Small intestine (tissue), 16 donors: ENCODE measurements at places on chromosomes 1 and 21. TPM values are rescaled to one million over a fixed set of nuclear protein-coding genes. Genes with fewer than 3 reads are reported as not detected.

DNA sequence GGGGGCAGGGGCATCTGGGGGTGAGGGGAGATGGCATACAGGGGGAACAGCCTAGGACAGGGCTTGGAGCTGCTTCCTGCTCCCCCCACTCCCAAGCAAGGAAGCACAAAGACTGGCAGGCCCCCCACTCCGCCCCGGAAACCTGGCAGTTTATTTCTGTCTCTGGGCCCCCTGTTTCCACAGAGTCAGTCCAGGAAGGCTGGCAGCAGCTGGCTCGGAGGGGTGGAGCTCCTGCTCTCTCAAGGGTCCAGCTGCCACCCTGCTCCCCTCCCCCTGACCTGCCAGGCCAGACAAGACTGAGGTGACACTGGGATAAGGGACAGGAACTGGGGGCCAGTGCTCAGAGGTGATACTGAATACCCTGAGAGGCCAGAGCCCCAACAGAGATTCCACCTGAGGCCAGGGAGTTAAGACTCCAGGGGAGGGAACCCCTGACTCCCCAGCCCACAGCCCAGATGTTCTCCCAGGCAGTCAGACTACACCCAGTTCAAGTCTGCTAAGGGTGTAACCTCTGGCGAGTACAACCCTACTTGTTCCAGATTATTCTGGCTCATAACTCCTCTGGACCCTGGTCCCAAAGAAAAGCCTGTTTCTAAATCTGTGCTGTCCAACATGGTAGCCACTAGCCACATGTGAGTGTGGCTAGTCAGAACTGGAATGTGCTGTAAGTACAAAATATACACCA, 26.3 kb downstream of the AHDC1 start:
- no peak for DNase-seq

DNA sequence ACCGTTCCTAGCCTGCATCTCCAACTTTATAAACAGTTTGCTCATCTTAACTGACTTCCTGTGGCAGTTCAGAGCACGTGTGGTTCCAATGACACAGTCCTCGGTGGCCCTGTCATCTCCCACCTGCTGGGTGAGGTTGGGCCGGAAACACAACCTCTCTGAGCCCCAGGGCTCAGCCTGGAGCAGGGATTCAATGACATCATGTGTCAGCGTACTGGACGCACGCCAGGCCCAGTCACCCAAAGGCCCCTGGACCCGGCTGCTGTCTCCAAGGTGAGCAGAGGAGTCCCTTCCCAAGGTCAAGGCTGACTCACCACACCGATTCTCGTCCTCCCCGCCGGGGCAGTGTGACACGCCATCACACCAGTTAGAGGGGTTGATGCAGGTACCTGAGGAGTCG, 19.9 kb downstream of the TMPRSS2 start:
- no peak for DNase-seq

GRCh38 chr1:226604560-226605317, 56.2 kb downstream of the STUM start:
- no peak for DNase-seq

DNA sequence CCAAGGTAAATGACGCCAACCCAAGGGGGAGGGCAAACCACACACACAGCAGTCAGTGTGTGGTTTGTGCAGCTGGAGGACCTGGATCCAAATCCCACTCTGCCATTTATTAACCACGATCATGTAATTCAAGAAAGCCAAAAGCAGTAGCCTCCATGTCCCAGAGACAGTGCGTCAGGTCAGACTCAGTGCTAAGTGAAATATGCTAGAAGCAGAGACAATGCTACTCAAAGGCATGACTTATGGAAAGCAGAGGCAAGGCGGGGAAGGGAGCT, 13.6 kb downstream of the TTC39A start:
- DNase-seq: no peak

DNA sequence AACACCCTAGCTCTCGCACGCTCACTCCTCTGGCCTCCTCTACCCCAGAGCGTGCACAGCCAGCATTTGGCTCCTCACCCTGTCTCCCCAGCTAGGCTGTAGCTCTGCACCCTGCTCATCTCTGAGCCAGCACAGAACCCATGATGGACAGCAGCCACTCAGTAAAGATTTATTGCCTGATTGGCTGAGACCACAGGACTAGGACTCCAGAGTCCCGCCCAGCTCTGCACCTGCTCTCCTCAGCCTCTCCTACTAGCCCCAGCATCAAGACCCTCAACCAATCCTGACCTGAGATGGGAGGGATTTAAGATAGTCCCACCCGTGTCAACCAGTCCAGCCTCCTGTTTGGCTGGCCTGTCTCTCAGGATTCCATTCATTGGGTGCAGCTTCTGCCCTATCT, 9.3 kb downstream of the C1QB start:
- peak; percentile 29 for DNase-seq

GRCh38 chr1:110087812-110088738, 17.6 kb upstream of the ALX3 start:
- DNase-seq: peak; percentile 70

DNA sequence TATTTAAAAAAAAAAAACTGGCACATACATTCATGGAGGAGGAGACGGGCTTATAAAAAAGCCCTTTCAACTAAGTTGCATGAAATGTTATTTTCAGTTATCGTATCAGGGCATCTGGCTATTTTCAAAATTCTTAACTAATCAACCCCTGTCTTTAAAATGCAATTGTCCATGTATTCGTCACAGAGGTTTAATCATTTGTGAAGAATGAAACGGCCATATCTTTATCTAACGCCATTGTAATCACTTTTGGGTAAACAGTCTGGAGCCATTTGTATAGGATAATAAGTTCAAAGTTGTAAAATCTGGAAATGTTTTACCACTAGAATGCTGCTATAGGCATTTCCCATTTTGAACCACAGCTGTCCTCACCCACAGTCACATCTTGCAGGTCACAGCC, 30.4 kb downstream of the SLC30A10 start:
- peak; percentile 78 for DNase-seq

CDA gene
- polyA plus RNA-seq: 7.7 TPM

BCAN gene
- polyA plus RNA-seq: not detected
